ENCODE measurements at places on chromosomes 11 and 22.

DNA sequence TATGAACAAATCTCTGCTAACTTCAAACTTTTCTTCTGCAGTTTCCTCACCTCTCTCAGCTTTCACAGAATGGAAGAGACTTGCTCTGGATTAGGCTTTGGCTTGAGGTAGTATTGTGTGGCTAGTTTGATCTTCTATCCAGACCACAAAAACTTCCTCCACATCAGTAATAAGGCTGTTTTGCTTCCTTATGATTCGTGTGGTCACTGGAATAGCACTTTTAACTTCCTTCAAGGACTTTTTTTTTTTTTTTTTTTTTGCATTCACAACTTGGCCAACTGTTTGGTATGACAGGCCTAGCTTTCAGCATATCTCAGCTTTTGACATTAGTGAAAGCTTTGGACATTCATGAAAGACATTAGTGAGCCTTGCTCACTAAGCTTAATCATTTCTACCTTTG lies 47.5 kb upstream of the LRRC55 start:
- DNase-seq: no peak

GRCh38 chr22:30574095-30574981 lies at the start of gene GAL3ST1:
Gene GAL3ST1 (minus strand): TSS chr22:30574665. CDS start chr22:30557392, 17,273 bp downstream.
- DNase-seq: no peak

- no peak for DNase-seq
Observed at GRCh38 chr22:31947296-31947695, 3.0 kb downstream of the YWHAH start.

GRCh38 chr22:48741540-48741939 lies 1086.1 kb downstream of the BRD1 start:
- no peak for DNase-seq

GRCh38 chr11:58628446-58628845 lies 6.0 kb downstream of the CNTF start:
- no peak for DNase-seq

- DNase-seq: no peak
Observed at GRCh38 chr11:125272092-125272491, 107.5 kb downstream of the PKNOX2 start.

DNA sequence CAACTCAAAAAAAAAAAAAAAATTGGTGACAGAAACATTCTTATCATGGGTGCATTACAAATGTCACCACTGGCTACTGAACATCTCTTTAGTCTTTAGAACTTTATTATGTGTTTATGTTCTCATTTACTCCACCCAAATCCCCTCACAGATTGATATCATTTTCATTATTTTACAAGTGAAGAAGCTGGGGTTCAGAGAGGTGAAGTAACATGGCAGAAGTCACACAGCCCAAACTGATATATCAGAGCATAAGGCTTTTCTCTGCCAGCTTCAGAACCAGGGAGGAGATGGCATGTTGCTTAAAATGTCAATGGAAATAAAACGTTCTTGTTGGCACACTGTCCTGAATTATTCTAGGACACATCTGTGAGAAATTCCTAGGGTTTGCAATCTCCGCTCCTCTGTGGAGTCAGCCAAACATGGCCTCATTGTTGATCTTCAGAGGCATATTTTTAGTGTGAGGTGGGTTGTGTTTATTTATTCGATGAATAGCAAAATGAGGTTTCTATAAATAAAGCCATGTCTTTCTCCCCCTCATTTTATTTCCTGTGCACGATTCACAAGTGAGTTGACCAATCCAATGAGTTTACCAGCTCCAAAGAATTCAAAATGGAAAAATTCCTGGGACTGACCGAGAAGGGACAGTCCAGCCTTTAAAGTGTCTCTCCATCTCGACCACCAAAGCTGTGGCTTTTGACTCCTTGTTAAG lies 72.9 kb upstream of the ANO1 start:
- DNase-seq: no peak

DNA sequence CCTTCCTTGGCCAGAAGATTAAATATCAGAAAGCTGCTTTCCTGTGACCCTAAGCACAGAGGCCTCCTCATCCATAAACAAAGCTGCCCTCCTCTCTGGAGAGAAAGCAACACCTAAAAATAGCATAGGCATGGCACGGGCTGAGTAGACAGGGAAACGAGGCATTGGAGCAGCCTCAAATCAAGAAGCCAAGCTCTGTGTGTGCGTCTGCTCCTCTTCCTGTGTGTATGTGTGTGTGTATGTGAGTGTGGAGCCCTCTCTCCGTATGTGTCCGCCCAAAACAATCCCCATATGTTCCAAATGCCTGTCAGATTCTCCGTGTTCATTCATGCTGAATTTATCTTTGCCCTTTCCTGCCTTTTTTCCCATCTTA lies 24.0 kb downstream of the KCNJ5 start:
- no peak for DNase-seq

GRCh38 chr11:103170865-103171264 lies 61.6 kb downstream of the DYNC2H1 start:
- DNase-seq: no peak

- DNase-seq: no peak
Observed at GRCh38 chr11:126197277-126197939, 14.0 kb downstream of the RPUSD4 start.

- no peak for DNase-seq
Observed at GRCh38 chr11:104725796-104726408, 172.4 kb downstream of the CASP12 start.

- DNase-seq: no peak
Observed at GRCh38 chr22:41781507-41781906, 19.0 kb upstream of the CCDC134 start.

GRCh38 chr11:123406441-123407129 lies 23.5 kb upstream of the GRAMD1B start:
- DNase-seq: no peak

All from testis (tissue), 5 donors.